ENCODE measurements at places on chromosomes 12 and 14.
A peak's percentile ranks its signal among the peaks of the same experiment; 100 is the strongest.

DNA sequence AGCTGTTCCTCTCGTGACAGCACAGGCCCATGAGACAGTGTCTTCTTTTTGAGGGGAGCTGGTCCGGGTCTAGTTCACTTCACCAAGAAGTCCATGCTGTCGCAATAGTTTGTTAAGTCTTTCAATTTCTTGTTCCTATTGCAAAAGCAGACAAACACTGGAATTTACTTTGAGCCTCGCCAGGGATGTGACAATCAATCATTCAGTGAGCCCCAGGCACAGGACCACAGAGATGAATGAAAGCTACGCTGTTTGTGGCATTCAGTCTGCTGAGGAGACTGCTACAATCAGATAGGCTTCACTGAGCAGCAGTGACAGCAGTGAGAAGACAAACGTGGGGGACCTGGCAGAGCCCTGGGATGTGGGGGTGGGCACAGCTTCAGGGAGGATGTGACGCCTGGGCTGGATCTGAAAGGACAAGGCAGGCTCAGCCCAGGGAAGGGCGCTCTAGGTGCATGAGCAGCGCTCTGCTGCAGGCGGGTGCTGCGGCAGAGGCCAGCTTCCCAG, 35.5 kb downstream of the TCTN1 start:
- no peak for DNase-seq

- DNase-seq = no peak
Observed at GRCh38 chr14:99413911-99414310, 66.7 kb downstream of the SETD3 start.

GRCh38 chr12:3310271-3311026, 180.6 kb upstream of the PRMT8 start:
- DNase-seq = no peak

- no peak for DNase-seq
Observed at GRCh38 chr12:18811273-18811672, 73.4 kb downstream of the CAPZA3 start.

GRCh38 chr12:51472984-51473383, 48.4 kb downstream of the SLC4A8 start:
- DNase-seq = no peak

- DNase-seq = no peak
Observed at GRCh38 chr14:64800000-64800399, 79.7 kb downstream of the SPTB start.

- DNase-seq = no peak
Observed at GRCh38 chr14:101185946-101186345, 282.4 kb upstream of the RTL1 start.

DNA sequence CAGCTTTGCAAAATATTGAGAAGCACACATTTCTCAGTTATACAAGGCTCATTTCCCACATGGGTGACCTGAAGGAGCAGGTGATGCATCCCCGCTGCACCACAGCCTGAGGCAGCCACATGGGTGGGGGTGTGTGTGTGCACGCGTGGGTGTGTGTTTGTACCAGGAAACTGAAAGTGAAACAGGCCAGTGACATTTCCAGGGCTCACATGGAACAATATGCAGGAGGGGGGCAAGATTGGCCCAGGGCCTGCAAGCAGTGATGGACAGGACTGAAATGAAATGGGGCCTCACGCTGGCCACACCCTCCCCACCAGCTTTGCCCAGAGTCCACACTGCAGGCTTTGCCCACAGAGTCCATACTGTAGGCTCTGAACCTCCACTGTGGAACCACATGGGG, 154.2 kb upstream of the PARP11 start:
- DNase-seq = peak; percentile 22

DNA sequence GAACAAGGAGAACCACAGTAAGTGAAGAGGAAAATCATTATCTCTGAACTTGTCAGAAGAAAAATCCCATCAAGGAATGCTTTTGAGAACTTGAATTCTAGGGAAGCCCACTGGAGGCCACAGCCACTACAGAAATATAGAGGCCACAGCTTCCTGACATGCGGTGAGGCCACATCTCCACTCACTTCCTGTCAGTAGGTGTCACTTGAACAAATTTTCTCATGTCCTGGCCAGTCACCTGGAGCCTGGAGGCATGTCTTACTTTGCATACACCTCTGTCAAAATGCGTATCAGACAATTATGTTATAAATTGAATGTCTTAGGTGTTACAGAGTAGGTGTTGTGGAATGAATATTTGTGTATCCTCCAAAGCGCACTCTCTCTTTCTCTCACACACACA, 370.3 kb downstream of the DAD1 start:
- no peak for DNase-seq

DNA sequence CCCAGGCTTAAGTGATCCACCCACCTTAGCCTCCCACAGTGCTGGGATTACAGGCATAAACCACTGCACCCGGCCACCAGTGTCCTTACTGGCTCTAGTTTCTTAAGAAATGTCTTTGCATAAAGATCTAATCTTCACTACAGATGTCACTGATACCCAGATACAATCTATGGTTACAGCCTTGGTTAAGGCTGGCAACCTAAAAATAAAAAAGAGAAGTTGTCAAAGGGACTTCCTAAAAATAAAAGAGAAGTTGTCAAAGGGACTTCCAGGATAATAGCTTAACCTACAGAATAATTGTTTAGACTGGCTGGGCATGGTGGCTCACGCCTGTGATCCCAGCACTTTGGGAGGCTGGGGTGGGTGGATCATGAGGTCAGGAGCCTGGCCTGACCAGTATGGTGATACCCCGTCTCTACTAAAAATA, 27.6 kb downstream of the ETFBKMT start:
- DNase-seq = no peak

GRCh38 chr14:49621114-49621881, 699 bp downstream of the MGAT2 start:
- no peak for DNase-seq

GRCh38 chr12:70618371-70618770, 18.9 kb downstream of the PTPRB start:
- DNase-seq = no peak
